ENCODE measurements at places on chromosomes 4 and X. TPM values are rescaled to one million over a fixed set of nuclear protein-coding genes. Genes with fewer than 3 reads are reported as not detected.

The GUCY1A1 gene
- total RNA-seq = 0.57 TPM

GRCh38 chr4:154329268-154329868 lies 162.2 kb downstream of the DCHS2 start:
- no peak overlapping the region for H3K27ac ChIP-seq
- H3K4me3 ChIP-seq = no peak overlapping the region

The AWAT1 gene
- total RNA-seq = not detected

DNA sequence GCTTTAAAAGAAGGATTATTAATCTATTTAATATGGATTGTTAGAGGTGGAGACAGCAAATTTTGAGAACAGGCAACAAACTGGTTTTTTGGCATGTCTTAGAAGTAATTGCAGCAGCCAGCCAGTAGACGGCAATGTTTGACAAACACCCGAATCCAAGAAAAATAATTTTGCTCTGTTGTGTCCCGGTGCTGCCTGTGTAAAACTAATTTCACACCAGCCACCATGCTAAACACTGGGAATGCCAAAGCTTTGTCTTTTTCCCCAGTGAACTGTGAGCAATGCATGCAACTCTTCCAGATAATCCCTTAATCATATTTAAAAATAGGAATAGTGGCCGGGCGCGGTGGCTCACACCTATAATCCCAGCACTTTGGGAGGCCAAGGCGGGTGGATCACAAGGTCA lies 25.9 kb downstream of the SMIM31 start:
- no peak for DNase-seq
- H3K36me3 ChIP-seq = no peaks in the 10 kb centered on the region
- no peaks in the 10 kb centered on the region for H3K4me1 ChIP-seq
- H3K27ac ChIP-seq = no peak overlapping the region

The GABRG1 gene
- total RNA-seq = not detected

GRCh38 chr4:1427010-1427409 lies 20.8 kb upstream of the NKX1-1 start:
- no peak for DNase-seq
- H3K4me1 ChIP-seq = no peaks in the 10 kb centered on the region
- H3K36me3 ChIP-seq = no peaks in the 10 kb centered on the region
- no peak overlapping the region for H3K27ac ChIP-seq

DNA sequence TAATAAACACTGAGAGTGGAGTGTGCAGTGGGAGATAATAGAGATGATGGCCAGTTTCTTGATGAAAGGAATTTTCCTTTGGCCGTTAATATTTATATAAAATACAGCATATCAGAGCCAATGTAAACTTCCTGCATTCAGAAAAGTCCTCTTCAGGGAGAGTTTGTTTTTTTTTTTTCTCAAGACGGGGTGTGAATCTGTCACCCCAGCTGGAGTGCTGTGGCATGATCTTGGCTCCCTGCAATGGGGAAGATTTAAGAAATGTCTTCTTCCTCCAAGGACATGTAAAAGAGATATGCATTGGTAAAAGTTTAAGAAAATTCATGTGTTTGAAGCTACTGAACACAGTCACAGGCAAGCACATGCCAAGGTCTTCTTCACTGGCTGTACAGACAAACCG lies 25.4 kb upstream of the TBC1D9 start:
- H3K4me1 ChIP-seq = peaks cover 2% of the 10 kb centered on the region
- no peak for DNase-seq
- H3K27ac ChIP-seq = no peak overlapping the region
- H3K4me3 ChIP-seq = no peak overlapping the region

The ASB12 gene
- not detected for total RNA-seq

Data from Panc1 (cell line).